ENCODE measurements at places on chromosomes 5 and 9. TPM values are rescaled to one million over a fixed set of nuclear protein-coding genes. Genes with fewer than 3 reads are reported as not detected.

Gene FOXD4L3
- 0.12 TPM for total RNA-seq

DNA sequence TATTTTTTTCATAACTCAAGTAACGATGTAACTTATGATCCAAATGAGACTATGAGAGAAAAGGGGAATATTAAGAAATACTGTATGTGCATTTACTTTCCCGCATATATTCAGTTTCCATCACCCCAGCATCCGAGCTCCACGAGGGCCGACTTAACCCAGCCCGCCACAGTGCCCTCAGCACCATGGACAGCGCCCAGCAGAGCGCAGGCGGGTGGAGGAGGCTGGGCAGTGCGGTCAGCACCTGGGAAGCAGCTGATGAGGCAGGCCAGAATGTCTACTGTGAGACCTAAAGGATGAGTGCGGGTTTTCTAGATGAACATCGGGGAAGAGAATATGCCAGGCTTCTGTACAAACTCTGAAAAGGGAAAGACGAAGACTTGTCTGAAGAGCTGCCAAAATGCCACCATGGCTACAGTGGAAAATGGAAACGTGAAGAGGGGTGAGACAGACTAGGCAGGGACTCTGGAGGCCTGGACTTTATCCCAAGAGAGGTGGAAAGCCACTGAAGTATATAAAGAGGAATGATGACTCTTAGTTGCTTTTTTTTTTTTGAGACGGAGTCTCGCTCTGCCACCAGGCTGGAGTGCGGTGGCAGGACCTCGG, 34.5 kb upstream of the MED27 start:
- H3K4me3 ChIP-seq, result no peak overlapping the region
- DNase-seq, result peak; percentile 85
- H3K36me3 ChIP-seq, result no peaks in the 10 kb centered on the region
- H3K27me3 ChIP-seq, result no peaks in the 10 kb centered on the region
- no peaks in the 10 kb centered on the region for H3K4me1 ChIP-seq
- no peak overlapping the region for H3K27ac ChIP-seq

DNA sequence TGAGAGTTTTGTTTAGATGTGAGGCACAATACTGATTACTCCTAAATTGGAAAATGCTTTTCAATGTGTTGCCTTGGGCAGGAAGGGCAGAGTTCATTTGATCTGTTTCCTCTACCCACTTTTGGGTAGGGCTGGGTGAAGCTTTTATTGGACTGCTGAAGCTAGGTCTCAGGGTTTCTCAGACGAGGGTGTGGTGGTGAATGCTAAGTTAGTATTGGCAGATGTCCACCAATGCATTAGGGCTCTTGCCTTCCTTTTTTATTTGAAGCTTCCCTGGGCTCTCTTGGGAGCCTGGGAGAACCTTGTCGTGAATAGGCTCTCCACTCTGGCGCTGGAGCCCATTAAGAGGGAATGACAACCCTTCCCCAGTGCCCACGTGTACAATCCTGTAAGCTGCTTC, 23.1 kb downstream of the SPTAN1 start:
- peak overlapping the region; percentile 23 for H3K27ac ChIP-seq
- no peak overlapping the region for H3K4me3 ChIP-seq
- H3K4me1 ChIP-seq, result no peaks in the 10 kb centered on the region
- no peak for DNase-seq

Gene PCDHGB6
- 11.6 TPM for total RNA-seq

Gene CFAP90
- 0.08 TPM for total RNA-seq
